ENCODE measurements at places on chromosomes 4 and X. TPM values are rescaled to one million over a fixed set of nuclear protein-coding genes. Genes with fewer than 3 reads are reported as not detected.

DNA sequence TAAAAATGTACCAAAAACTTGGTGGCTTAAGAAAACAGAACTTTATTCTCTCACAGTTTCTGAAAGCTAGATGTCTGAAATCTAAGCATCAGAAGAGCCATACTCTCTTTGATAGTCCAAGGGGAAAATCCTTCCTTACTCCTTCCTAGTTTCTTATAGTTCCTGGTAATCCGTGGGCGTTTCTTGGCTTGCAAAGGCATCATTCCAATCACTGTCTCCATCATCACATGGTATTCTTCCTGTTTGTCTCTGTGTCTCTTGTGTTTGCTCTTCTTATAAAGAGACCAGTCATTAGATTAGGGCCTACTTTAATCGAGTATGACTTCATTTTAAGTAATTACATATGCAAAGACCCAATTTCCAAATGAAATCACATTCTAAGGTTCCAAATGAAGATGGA, 118.9 kb upstream of the FSTL5 start:
- H3K4me1 ChIP-seq, result no peaks in the 10 kb centered on the region
- no peaks in the 10 kb centered on the region for H3K27me3 ChIP-seq
- no peaks in the 10 kb centered on the region for H3K36me3 ChIP-seq
- no peak overlapping the region for H3K27ac ChIP-seq
- H3K4me3 ChIP-seq, result no peak overlapping the region

DNA sequence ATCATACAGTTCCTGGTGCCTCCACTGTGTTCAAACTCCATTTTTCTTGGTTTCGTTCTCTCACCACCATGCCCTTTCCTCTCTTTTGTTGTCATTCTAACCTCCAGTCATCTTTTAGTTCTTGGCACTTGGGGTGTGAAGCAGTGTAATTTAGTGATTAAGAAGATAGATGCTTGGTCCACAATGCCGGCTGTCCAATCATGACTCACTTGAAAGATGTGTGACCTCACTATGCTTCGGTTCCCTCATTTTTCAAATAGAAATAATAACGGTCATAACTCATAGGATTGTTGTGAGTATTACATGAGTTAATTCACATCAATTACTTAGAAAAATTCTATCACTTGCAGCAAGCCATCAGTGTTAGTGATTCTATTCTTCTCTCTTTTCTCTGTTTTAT, 327.8 kb downstream of the ADGRL3 start:
- H3K4me3 ChIP-seq, result no peak overlapping the region
- H3K27ac ChIP-seq, result no peak overlapping the region
- DNase-seq, result no peak
- no peaks in the 10 kb centered on the region for H3K27me3 ChIP-seq
- H3K36me3 ChIP-seq, result no peaks in the 10 kb centered on the region

- H3K36me3 ChIP-seq, result peaks cover 6% of the 10 kb centered on the region
- H3K27ac ChIP-seq, result no peak overlapping the region
- no peak for DNase-seq
- H3K27me3 ChIP-seq, result no peaks in the 10 kb centered on the region
- no peaks in the 10 kb centered on the region for H3K4me1 ChIP-seq
These were observed 238.8 kb downstream of the OR13H1 start for GRCh38 chrX:131782646-131783045.

Gene L1CAM
- 1.3 TPM for total RNA-seq

Gene TASL
- total RNA-seq, result 1.6 TPM

All from activated CD4-positive, alpha-beta memory T cell treated with anti-CD3 and anti-CD28 coated beads for 36 hours (primary cell).